ENCODE measurements at places on chromosomes 5 and 9. TPM values are rescaled to one million over a fixed set of nuclear protein-coding genes. Genes with fewer than 3 reads are reported as not detected.

DNA sequence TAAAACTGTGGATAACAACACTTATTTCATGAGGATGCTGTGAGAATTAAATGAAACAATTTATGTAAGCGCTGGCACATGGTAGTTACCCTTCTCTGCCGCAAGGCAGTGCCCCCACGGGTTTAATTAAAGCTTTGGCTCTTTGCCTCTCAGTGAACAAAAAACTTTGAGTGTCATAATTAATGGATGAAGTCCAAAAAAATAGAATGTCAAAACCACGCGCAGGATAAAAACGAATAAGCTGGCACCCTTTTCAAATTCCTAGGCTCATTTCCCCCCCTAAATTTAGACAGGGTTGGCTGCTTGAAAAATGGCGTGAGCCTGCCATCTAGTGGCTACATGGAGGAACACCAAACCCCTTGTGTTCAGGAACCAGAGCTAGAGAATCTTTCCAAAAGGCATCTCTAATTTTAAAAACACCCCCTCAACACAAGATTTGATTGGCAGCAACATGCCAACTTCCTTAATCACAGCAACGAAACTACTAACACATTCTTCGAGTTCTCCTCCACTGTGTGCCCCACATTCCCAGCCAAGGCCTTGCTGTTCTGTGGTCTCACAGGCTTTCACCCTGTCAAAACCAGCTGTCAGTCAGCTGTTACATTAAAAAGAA, 29.0 kb upstream of the CCNG1 start:
- H3K36me3 ChIP-seq, result no peaks in the 10 kb centered on the region
- H3K4me1 ChIP-seq, result peaks cover 9% of the 10 kb centered on the region
- H3K27me3 ChIP-seq, result peaks cover under 1% of the 10 kb centered on the region
- H3K27ac ChIP-seq, result no peak overlapping the region
- DNase-seq, result peak; percentile 54

- H3K36me3 ChIP-seq, result no peaks in the 10 kb centered on the region
- H3K4me3 ChIP-seq, result no peak overlapping the region
- no peak for DNase-seq
- H3K4me1 ChIP-seq, result no peaks in the 10 kb centered on the region
These were observed 119.8 kb upstream of the TBC1D2 start for GRCh38 chr9:98375138-98375726.

DNA sequence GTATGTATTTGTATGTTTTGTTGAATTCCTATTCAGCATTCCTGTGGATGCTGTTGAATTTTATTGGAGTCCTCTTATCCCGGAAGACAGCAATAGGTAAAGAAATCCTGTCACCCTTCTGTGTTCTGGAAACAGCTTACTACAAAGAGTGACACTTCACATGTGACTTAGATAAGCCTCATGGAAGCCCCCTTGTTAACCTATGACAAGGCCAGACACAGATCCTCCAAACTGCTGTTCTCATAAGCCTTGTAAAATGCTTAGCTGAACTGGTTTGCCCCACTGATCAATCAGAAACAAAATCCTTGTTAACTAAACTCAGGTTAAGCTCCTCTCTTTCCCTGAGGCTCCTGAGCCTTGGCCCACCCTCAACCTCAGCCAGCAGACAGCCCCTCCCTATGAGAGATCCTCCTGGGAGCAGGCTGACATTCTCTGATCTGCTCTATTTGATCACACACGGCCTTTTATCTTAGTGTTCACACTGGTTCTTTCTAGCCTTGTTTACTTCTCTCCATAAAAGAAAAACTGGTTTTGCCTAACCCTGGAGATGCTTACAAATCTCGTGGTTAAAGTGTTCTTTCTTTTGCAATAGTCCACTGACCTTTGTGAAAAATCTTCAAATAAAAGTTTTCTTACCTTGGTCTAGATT, 29.4 kb upstream of the ATP6V1G1 start:
- DNase-seq, result no peak
- no peak overlapping the region for H3K4me3 ChIP-seq
- H3K4me1 ChIP-seq, result no peaks in the 10 kb centered on the region

GRCh38 chr5:101678481-101679193, 617.4 kb downstream of the SLCO4C1 start:
- DNase-seq, result peak; percentile 26
- H3K27ac ChIP-seq, result no peak overlapping the region
- no peaks in the 10 kb centered on the region for H3K4me1 ChIP-seq
- no peaks in the 10 kb centered on the region for H3K27me3 ChIP-seq

- no peak overlapping the region for H3K27ac ChIP-seq
- no peak for DNase-seq
- no peaks in the 10 kb centered on the region for H3K36me3 ChIP-seq
- no peaks in the 10 kb centered on the region for H3K27me3 ChIP-seq
These were observed 151.7 kb downstream of the PRELID2 start for GRCh38 chr5:145683431-145683830.

The TXNDC8 gene
- total RNA-seq, result not detected

The BRD8 gene
- 76.8 TPM for total RNA-seq

The IFNK gene
- not detected for total RNA-seq
